Fibroblast of lung (primary cell): ENCODE measurements at places on chromosomes 1 and 21.

GRCh38 chr1:42177541-42177981 is 13.0 kb upstream of the GUCA2A start:
- DNase-seq = peak; percentile 93

DNA sequence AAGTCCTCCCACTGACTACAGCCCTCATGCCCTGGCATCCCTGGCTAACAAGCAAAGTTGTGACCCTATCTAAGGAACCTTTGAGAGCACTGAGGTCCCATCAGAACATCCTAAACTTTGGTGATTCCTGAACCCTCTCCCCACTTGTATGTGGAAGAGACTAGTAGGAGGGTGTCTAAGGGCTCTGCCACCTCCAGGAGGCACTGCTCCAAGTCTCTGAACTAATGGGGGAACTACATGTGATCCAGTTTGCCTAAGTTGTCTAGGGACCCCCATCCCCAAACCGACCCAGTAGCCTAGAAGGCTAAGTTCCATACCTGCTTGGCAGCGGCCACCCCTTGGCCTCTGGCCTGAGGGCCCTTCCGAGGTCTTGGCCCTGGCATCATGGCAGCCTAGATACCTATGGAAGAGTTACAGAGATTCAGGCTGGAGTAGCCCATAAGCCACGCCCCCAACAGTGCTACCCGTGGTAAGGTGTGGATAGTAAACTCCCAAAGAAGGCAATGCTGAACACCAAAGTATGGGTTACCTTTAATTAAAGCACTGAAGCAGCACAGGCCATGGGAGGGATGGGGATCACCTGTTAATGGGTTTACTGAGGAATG is 1.7 kb downstream of the CC2D1B start:
- DNase-seq = no peak

GRCh38 chr1:61453111-61453961 is 271.6 kb downstream of the TM2D1 start:
- peak; percentile 94 for DNase-seq

DNA sequence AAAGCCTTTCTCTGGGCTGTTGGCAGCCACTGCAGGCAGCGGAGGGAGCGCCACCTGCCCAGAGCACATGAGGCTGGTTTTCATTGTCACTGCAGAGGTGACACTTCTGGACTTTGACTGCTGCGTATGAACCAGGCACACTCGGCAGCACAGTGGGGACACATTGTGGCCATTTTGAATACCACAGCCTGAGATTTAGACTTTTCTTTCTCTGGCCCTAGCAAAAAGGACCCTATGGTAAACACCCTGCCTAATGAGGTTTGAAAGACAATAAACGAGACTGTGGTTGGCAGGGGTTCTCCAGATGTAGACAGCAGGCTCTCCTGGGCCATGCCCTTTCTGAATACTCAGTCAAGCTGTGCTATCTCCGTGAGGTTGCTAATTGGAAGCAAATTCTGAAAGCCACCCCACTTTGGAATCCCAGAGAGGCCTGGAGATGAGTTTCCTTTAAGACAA is 12.0 kb upstream of the KCNE2 start:
- peak; percentile 13 for DNase-seq

DNA sequence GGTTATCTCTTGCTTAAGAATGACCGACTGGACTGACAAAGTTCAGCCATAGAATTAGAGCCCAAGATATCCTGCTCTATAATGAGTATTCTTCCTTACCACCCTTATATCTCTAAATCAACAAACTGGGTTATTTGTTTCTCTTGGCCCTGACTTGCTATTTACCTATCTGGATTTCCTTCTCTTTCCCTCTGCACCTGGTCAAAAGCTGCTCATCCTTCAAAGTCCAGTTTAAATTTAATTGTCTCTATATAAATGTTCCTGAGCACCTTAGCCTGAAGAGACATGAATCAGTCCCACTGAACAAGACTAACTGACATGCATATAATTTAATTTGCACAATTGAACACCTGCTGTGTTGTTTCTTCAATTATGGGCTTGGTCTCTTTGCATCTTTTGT is 127.1 kb upstream of the KCNJ15 start:
- no peak for DNase-seq

DNA sequence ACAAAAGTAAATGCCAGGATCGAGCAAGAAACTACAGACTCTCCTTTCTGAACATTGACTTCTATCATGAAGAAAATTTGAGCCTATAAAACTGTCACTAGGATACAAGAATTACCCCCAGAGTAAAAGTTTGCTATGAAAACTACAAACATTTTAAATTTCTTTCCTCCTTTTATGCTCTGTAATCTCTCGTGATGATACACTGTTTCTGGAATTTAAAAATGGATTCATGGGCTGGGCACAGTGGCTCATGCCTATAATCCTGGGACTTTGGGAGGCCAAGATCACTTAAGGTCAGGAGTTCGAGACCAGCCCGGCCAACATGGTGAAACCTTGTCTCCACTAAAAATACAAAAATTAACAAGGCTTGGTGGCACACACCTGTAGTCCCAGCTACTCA is 181.3 kb downstream of the ZNF281 start:
- no peak for DNase-seq

DNA sequence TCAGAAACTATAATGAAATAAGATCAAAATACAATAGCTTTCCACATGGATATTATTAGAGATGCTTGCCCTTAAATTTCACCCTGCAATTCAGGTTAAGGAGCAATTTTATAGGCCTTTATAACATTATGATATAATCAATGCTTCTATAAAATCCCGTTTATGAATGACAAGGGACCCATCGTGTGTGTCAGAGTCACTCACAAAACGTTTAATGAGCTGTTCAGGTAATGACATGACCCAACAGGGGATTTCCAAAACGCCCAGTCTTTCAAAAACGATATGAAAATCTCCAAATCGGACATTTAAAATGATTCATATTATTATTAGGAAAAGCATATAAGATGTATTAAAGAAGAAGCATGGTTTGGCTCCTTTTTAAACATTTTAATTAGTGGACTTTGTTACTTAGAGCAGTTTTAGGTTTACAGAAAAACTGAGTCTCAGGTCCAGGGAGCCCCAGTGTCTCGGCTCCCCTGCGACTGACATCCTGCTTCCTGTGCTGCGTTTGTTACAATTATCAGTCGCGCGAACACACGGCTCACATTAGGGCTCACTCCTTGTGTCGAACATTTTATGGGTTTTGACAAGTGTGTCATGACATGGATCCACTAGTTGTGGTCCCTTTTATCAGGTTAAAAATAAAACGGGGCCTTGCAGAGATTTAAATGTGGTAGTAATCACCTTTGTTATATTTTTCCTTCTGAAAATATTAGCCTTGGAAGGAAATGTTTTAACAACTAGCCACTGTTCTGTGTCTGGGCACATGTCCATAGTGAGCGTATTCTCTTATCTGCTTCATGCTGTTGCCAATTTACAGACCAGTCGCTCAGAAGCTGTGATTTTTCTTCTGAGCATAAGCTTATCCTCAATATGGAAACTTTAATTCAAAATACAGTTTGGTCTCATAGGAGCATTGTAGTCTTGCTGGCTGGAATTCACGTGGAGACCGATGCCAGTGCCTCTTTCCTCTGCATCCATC is 52.0 kb upstream of the POFUT2 start:
- no peak for DNase-seq

GRCh38 chr1:173415905-173416450 is 61.2 kb upstream of the PRDX6 start:
- no peak for DNase-seq

- DNase-seq = no peak
Observed at GRCh38 chr1:178145605-178146004, 51.7 kb downstream of the RASAL2 start.

DNA sequence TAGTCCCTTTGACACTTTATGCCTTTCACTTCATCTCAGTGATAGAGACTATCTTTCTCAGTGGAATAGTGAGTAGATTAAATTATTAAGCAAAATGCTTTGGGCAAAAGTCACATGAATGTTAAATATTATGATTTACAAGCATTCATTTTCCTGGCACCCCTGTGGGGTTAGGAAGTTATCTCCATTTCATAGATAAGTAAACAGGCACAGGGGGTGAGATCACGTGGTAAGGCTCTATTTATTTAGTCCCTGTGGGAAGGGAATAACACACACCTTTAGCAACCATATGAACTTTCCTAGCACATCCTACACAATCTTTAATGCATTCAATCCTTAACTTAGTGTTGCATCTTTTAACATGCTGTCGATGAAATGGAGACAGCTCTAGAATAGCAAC is 12.3 kb downstream of the PSMB2 start:
- DNase-seq = no peak

DNA sequence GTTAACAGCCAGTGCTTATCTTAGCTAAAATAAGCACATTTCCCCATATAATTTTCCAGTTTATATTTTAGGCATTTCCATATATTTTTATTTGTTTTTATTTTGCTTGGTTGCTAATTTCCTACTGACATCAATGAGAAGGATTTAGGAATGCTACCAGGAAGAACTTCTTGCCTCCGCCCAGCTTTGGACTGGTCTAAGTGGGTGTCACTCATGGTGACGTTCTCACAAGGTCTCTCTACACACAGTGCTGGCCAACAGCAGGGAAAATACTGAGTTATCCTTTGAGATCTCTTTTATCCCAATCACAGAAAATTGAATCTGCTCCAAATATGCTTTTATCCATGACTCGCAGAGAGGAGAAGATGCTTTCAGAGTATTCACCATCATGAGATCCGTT is 13.2 kb downstream of the MX1 start:
- DNase-seq = no peak

GRCh38 chr1:67890857-67891256 is 57.6 kb upstream of the GNG12 start:
- no peak for DNase-seq

GRCh38 chr21:36463991-36464390 is 15.9 kb downstream of the CLDN14 start:
- no peak for DNase-seq

DNA sequence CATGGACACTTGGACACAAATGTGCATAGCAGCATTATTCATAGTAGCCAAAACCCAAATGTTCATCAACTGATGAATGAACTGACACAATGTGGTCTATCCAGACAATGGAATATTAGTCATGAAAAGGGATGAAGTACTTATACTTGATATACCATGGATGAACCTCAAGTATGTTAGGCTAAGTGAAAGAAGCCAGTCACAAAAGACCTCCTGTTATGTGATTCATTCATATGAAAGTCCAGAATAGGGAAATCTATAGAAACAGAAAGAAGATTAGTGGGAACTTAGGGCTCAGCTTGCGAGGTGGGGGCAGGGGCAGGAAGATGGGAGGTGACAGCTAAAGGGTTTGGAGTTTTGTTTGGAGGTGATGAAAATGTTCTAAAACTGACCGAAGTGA is 7.4 kb downstream of the KCNE1 start:
- peak; percentile 46 for DNase-seq

GRCh38 chr1:50441183-50441582 is 17.9 kb upstream of the DMRTA2 start:
- DNase-seq = no peak

DNA sequence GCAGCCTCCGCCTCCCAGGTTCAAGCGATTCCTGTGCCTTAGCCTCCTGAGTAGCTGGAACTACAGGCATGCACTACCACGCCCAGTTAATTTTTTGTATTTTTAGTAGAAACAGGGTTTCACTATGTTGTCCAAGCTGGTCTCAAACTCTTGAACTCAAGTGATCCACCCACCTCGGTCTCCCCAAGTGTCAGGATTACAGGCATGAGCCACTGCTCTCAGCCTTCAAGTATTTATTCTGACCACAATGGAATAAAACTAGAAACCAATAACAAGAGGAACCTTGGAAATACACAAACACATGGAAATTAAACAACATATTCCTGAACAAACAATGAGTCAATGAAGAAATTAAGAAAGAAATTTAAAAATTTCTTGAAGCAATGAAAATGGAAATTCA is 32.7 kb upstream of the DR1 start:
- DNase-seq = no peak

DNA sequence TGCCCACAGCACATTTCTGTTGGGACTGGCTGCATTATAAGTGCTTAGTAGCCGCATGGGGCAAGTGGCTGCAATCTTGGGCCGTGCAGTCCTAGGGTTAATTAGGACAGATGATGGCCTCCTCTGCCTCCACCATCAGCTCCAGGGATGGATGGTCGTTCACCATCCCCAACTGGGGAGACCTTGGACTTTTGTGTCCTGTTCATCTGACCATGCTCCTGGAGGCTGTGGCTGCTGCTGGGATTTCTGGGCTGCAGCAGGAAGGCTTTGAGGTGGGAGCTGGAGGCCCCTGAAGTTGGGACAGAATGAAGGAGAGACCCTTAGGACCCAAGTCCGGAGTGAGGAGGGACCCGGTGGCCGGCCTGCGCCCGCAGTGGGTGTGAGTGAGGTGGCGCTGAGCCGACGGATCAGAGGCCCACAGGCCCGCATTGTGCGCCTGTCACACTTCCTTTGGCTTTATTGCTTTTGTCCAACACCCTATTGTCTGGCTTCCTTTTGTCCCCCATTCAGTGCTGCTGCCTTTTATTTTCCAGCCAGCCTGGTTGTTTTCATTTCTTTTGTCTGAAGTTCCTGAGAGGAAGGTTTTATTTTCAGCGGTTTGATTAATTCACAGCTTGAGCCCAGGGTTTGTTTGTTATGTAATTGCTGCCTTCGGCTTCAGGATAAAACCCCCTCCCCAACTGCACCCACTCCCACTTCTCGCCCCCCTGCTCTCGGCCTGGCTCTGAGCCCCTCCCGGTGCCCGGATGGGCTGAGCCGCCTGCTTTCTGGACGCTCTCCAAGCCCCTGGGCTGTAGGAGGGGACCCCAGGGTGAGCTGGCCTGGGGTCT is 35.6 kb downstream of the SOX13 start:
- no peak for DNase-seq

- DNase-seq = peak; percentile 38
Observed at GRCh38 chr1:54996359-54996868, 2.3 kb upstream of the BSND start.

DNA sequence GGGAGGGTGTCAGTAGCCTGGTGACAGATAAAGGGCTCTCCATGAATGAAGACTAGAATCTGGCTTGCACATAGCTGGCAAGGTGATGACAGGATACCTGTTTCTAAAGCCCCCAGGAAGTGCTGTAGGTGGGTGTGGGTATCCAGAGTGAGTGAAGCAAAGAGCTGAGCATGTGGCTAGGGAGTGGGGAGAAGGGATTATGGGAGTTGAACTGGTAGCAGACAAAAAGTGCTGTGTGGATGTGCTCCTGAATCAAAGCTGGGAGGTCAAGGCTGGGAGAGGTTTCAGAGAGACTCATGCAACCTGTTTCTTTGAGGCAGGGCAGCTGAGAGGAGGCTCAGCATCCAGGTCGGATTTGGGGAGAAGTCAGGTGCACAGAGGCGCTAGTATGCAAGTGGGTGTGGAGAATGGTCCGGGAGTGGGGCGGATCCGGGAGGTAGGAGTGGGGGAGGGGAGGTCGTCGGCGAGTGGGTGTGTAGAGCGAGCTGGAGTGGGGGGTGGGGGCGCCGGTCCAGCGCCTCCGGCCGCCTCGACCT is 600 bp downstream of the ASTN1 start:
- DNase-seq = no peak

GRCh38 chr1:109254621-109255096 is 5.3 kb downstream of the CELSR2 start:
- no peak for DNase-seq
